ENCODE measurements at places on chromosomes 5 and 9. TPM values are rescaled to one million over a fixed set of nuclear protein-coding genes. Genes with fewer than 3 reads are reported as not detected.

- H3K4me1 ChIP-seq: peaks cover 3% of the 10 kb centered on the region
- no peaks in the 10 kb centered on the region for H3K27me3 ChIP-seq
- no peak for DNase-seq
- H3K4me3 ChIP-seq: no peak overlapping the region
- no peaks in the 10 kb centered on the region for H3K36me3 ChIP-seq
- H3K27ac ChIP-seq: no peak overlapping the region
Observed at GRCh38 chr5:87311405-87312279, 44.0 kb downstream of the RASA1 start.

DNA sequence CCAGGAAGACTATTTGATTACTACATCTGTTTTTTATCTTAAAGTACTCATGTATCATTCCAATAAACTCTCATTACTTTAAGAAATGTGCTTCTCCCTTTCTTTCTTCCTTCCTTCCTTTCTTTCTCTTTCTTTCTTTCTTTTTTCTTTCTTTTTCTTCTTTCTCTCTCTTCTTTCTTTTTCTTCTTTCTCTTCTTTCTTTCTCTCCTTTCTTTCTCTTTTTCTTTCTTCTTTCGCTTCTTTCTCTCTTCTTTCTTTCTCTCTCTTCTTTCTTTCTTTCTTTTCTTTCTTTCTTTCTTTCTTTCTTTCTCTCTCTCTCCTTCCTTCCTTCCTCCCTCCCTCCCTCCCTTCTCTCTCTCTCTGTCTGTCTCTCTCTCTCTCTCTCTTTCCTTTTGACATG, 298.6 kb upstream of the ANKH start:
- H3K36me3 ChIP-seq: no peaks in the 10 kb centered on the region
- no peak overlapping the region for H3K27ac ChIP-seq
- H3K27me3 ChIP-seq: no peaks in the 10 kb centered on the region
- no peak overlapping the region for H3K4me3 ChIP-seq

- no peaks in the 10 kb centered on the region for H3K36me3 ChIP-seq
- no peak for DNase-seq
- peaks cover 5% of the 10 kb centered on the region for H3K4me1 ChIP-seq
- no peak overlapping the region for H3K27ac ChIP-seq
- H3K27me3 ChIP-seq: no peaks in the 10 kb centered on the region
- no peak overlapping the region for H3K4me3 ChIP-seq
Observed at GRCh38 chr5:142287973-142288313, 36.9 kb downstream of the SPRY4 start.

GRCh38 chr9:17531642-17532254, 47.1 kb upstream of the SH3GL2 start:
- no peak overlapping the region for H3K27ac ChIP-seq
- no peak overlapping the region for H3K4me3 ChIP-seq

- no peaks in the 10 kb centered on the region for H3K36me3 ChIP-seq
- no peaks in the 10 kb centered on the region for H3K4me1 ChIP-seq
- no peak overlapping the region for H3K27ac ChIP-seq
- no peak for DNase-seq
- H3K27me3 ChIP-seq: no peaks in the 10 kb centered on the region
Observed at GRCh38 chr5:152595405-152595804, 190.3 kb upstream of the NMUR2 start.

- H3K36me3 ChIP-seq: no peaks in the 10 kb centered on the region
- no peak overlapping the region for H3K4me3 ChIP-seq
- peak; percentile 58 for DNase-seq
- no peaks in the 10 kb centered on the region for H3K27me3 ChIP-seq
- no peak overlapping the region for H3K27ac ChIP-seq
- H3K4me1 ChIP-seq: no peaks in the 10 kb centered on the region
Observed at GRCh38 chr9:124551472-124552272, 44.5 kb upstream of the NR5A1 start.

GRCh38 chr9:131112374-131113154, 12.8 kb upstream of the NUP214 start:
- no peaks in the 10 kb centered on the region for H3K27me3 ChIP-seq
- H3K4me3 ChIP-seq: no peak overlapping the region
- no peak overlapping the region for H3K27ac ChIP-seq

DNA sequence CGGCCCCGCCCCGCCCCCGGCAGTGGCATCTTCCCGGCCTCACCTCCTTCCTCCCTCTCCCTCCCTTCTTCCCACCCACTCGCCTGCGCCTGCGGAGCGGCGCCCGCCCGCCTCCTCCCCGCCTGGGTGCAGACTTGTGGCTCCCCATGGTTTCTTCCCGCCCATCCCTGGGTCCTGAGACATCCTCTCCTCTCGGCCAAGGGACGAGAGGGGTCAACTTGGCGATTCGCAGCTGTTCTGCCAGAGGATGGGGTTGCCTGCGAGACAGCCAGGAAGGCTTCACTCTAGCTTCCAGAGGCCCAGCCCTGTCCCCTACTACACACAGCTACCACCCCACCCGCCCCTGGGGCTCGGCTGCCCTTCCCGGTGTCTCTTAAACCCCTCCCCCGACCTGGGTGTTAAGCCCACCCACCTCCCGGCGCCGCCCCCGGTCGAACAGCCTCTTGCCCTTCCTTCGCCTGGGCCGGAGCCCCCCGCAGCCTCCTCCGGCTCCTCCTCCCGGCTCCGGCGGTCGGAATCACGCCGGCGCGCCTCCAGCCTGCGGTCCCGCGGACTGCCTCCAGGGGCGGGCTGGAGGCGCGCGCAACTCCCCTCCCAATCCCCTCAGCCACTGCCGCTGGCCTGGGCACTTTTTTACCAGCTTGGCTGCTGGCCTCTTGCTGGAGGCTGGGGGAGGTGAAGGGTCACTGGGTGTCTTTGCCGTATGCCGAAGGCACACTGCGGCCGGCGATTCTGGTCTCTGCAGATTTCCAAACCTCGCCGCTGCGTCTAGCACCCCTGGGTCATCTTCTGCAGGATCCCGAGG, 1.9 kb downstream of the JADE2 start:
- no peaks in the 10 kb centered on the region for H3K27me3 ChIP-seq
- H3K4me3 ChIP-seq: peak overlapping the region; percentile 87
- peaks cover 41% of the 10 kb centered on the region for H3K4me1 ChIP-seq
- H3K36me3 ChIP-seq: no peaks in the 10 kb centered on the region
- peak overlapping the region; percentile 100 for H3K27ac ChIP-seq
- DNase-seq: peak; percentile 83

DNA sequence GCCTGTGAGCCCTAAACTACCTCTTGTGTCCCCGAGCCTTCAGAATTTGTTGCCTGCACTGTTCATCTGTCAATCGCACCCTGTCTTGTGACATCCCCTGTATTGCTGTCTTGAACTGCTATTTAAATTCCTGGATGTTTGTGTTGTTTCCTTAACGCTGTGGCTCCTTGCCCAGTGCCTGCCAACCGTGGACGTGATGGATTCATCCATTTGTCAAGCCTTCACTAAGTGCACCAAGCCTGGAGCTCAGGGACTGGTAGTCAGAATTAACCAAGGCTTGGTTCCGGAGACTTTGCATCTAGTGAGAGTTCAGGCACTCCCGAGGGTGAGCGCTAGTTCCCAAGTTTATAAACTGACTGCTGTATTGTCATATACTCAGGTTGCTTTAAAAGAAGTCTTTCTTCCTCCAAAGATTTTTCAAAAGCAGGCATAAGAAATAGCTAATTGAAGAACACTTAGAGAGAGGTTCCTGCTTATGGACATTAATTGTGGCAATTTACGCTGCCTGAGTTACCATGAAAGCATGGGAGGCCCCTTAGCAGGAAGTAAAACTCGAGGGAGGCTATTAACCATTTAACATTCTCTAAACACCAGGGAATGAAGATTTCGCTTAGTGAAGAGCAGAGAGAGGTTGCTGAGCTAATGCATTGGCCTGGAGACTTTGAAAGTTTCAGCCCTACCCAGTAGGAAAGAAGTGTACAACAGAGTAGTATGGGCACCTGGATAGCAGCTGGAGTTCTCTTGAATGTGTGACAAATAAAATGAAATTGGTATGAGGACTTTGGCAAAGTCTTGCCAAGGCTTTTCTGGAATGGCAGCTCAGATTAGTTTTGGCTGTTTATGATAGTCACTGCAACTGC, 29.0 kb downstream of the RGS3 start:
- H3K4me3 ChIP-seq: no peak overlapping the region
- DNase-seq: peak; percentile 80
- H3K36me3 ChIP-seq: no peaks in the 10 kb centered on the region
- peak overlapping the region; percentile 61 for H3K27ac ChIP-seq
- no peaks in the 10 kb centered on the region for H3K27me3 ChIP-seq

Gene ANKRD18A
- 16.3 TPM for total RNA-seq

Gene CDKN2B
- 0.44 TPM for total RNA-seq

All from thyroid gland (tissue), 4 donors.